ENCODE measurements at places on chromosomes 7 and 10.

DNA sequence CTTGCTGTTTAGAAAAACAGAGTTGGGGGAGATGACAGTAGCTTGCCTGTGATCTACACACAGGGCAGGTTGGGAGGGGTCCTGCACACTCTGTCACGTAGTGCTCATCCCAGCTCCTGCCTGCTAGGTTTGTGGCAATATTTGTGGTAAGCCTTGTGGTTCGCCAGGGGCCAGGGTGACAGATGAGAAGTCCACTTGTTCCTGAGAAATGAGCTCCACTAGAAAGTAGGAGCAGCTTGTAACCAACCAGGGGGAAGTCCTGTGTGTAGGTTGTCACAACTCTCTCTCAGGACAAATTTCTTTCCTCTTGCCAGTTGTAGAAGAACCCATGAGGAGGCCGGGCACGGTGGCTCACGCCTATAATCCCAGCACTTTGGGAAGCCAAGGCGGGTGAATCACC, 147.0 kb downstream of the TCF7L2 start:
- DNase-seq: no peak

DNA sequence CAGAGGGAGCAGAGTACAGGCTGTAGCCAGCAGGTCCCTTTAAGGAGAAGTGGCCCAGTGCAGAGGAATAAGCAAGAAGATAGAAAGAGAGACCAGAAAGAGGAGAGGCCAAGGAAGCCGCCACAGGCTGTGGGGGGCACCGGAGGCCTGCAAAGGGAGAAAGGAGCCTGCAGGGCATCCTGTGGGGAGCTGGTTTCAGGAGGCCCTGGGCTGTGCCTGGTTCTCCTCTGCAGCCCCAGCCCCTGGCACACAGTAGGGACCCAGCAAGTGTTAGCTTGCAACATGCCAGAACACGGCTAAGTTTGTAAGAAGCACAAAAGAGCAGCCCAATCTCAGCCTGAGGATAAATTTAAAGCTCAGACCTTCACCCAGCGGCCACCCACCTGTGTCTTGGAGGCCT, 12.3 kb upstream of the C10orf71 start:
- DNase-seq: no peak

- DNase-seq: no peak
Measured at GRCh38 chr10:128628252-128628651, 502.0 kb upstream of the MKI67 start.

DNA sequence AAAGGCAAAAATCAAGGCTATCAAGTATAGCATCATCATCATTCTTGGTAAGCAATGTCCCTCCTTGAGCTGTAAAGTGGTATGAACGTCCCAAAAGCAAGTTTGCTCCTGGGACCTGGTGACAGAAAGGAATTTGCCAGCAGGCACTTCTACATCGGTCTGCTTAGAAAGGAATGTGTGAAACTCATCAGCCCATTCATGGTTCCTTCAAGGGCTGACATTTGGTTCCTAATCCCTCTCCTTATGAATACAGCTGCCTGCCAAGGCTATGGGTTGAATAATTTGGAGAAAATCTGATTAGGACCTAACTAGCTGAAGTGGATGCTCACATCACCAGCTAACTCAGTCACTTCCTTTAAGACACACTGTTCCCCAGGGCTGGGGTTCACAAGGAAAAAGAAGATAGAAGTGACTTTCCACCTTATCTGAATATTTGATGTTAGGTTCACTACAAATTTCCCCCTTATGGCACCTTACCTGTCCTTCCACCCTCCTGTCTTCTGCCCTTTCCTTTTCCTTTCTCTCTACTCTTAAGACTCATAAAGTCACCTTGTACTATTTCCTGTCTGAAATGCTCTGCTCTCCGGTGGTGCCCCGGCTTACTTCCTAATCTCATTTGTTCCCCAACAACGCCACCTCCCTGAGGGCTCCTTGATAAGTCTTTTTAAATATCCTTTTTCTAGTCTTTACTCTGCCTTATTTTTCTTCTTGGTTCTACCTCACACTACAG, 187.1 kb downstream of the NPSR1 start:
- no peak for DNase-seq

GRCh38 chr7:55309040-55309991, 55.8 kb upstream of the LANCL2 start:
- no peak for DNase-seq

- no peak for DNase-seq
Measured at GRCh38 chr7:28128608-28129007, 52.0 kb downstream of the JAZF1 start.

GRCh38 chr10:70272925-70273316, 10.9 kb downstream of the NPFFR1 start:
- DNase-seq: no peak

GRCh38 chr7:27992097-27992496, 188.5 kb downstream of the JAZF1 start:
- no peak for DNase-seq

DNA sequence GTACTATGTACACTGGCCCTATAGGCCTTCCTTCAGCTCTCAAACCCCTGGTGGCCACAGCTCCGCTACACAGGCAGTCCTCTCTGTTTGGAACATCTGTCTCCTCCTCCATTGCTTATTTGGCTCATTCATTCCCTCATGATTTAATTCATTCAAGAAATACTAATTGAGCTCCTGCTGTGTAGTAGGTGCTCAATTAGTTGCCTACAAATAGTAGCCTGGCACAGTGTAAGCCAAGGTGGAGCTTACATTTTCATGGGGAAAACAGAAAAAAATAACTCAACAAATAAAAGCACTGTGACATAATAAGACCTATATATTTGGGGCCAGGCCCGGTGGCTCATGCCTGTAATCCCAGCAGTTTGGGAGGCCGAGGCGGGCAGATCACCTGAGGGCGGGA, 3.4 kb upstream of the FIS1 start:
- DNase-seq: no peak

- no peak for DNase-seq
Measured at GRCh38 chr10:81820418-81820817, 54.6 kb upstream of the NRG3 start.

DNA sequence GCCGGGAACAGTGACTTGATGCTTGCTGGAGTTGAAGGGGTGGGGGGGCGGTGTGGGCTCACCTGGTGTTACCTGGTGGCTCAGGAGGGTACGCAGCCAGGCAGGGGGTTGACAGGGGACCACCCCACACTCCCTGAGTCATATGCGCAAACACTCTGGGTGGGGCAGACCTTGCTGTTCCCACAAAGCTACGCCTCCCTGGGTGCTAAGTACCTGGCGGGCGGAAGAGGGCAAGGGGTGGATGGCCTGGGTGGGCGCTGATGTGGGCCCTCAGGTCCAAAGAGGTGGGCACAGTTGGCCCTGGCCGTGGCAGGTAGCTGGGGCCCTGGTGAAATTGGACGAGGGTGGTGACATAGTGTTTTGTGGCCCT, 13.9 kb downstream of the STX1A start:
- no peak for DNase-seq

- DNase-seq: no peak
Measured at GRCh38 chr10:98365406-98366061, 49.4 kb downstream of the PYROXD2 start.

GRCh38 chr10:129538236-129538635, 71.2 kb downstream of the MGMT start:
- DNase-seq: no peak

DNA sequence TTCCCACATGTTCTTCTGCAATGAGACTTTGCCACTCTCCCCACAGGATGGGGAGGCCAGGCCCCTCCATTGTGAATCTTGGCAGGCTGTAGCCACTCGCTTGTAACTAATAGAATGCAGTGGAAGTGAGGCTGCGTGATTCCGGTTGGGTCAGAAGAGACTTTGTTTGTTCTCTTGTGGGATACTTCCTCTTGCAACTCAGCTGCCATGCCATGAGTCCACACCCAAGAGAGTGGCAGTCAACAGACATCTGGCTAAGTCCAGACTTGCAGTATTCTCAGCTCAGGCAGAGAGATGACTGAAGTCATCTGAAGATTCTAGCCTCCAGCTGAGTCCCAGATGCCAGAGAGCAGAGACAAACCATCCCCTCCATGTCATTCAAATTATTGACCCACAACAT, 153.4 kb upstream of the GDF10 start:
- DNase-seq: no peak

DNA sequence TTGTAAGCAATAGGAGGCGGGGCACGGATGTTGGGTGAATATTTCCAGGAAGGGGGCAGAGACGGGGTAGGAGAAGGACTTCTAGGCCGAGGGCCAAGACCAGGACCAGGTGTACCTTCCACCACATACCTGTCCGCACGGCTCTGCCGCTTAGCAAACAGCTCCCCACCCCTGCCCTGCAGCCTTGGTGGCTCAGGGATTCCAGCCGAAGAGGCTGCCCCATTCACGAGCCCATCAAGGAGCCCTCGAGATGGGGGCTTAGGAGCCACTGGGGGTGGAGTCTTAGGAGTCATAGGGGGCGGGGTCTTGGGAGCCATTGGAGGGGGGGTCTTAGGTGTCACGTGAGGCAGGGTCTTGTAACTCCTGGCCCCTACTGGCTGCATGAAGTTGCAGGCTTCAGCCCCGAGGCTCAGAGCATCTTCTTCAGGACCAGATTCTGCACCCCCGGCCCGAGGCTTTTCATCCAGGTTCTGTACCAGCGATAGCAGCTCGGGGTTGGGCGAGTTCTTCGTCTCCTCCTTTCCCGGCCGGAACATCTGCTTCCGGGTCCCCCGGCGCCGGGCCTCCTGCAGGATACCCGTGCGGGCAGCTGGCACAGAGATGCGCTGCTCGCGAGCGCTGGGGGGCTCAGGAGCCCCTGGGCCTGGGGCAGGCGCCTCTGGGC, 6.1 kb upstream of the MYOZ1 start:
- DNase-seq: peak; percentile 4

DNA sequence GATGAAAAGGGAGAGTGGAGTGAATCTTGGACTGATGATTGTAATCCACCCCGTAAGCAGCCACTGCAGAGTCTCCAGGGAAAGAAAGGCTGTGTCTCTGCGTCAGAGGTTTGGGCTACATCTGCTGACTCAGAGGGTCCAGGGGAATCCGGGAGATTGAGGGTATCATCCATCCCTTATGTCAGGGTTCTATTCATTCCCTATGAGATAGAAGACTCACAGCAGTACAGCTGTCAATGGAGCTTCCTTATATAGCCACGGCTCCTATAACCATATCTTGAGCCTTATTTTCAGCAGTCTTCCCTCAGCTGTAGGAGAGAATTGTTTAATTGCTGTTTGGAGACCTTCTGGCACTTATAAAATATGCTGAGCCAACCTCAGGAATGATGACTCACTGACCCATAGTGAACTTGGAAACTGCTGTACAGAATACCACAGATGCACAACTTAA, 558.2 kb upstream of the PFKP start:
- DNase-seq: peak; percentile 44

DNA sequence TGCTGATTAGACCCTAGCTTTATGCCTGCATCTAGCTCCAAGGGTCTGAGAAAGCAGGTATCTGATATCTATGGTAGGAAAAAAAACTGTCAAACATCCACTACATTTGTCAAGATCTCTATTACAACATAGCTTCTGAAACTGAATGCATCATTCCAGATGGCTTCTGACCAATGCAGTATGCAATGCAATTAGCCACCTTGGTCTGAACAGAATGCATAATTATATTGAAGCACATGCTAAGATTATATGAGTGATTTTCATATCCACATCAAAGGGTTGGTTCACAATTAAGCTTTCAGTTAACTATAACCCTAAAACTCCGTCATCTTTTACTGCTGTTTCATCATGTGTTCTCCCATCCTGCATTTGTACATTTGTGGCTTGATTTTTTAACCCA, 271.4 kb downstream of the POLR1F start:
- DNase-seq: no peak

DNA sequence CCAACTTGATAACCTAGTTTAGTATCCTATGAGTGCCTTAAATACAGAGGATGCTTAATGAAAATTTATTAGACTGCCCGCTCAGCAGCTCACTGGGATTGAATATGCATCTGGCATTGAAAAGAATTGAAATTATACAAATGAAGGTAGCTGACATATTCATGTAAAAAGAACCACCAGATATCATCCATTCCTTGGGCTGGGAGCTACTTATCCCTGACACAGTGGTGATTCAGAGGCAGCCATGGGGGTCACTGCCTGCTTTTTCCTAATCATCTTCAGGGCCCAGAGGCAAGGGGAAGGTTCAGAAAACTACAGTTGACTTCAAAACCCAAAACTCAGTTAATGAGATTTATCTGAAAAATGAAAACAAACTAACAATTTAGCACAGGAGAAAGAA, 120.9 kb downstream of the TRIL start:
- no peak for DNase-seq

DNA sequence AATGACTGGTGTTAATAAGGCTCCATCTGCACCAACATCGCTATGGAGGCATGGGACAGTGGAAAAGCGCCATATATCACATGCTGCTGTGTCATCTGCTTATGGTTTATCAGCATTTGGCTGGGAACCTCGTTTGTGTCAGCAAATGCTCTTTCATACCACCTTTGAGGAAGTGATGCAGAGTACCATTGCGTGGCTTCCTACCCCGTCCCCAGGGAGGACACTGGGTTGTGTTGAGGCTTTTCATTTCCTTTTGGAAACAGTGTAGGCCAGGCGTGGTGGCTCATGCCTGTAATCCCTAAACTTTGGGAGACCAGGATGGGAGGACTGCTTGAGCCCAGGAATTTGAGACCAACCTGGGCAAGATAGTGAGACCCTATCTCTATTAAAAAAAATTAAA, 6.8 kb downstream of the TACR2 start:
- no peak for DNase-seq

- no peak for DNase-seq
Measured at GRCh38 chr7:36208997-36209813, 56.2 kb downstream of the EEPD1 start.

DNA sequence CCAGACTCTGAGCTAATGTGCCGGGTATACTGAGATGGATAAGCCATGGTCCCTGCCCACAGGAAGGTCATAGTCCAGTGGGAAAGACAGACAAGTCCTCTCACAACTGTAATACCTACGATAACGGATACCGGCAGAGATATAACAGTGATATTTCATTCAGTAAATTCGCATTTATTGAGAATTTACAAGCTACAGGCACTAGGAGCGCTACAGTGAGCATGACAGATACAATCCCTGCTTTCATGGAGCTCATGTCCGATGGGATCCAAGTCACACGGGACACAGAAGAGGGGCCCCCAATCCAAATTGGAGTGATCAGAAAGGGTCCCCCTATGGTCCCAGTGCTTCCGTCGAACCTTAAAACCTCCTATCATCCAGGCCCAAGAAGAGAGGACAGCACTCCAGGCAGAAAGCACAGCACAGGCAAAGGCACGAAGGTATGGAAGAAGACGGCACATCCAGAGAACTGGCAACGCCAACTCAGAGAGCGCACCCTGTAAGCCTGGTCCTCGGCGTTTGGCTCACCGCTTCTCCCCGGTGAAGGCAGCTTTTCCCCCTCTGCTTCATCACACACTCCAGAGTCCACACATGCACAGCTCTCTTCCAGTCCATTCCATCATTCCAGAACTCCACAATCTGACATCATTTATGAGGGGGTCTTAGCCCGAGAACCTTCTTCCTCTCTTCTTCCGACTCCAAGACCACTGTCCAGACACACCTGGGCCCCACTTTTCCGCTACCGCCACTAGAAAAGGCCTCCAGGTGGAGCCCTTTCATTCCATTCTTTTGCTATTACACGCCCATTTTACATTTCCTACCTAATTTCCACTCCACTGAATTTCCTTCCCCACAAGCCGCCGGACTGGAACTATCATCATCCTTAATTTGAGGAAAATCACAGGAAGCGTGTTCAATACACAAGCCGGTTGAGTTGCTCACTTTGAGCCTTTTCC, 47.8 kb upstream of the NKX2-3 start:
- DNase-seq: no peak

- no peak for DNase-seq
Measured at GRCh38 chr7:121605317-121605680, 209.2 kb upstream of the FAM3C start.
